ENCODE measurements at places on chromosomes 3 and 15. TPM values are rescaled to one million over a fixed set of nuclear protein-coding genes. Genes with fewer than 3 reads are reported as not detected.

TMEM158 gene
- total RNA-seq = 5.1 TPM

PCSK6 gene
- 3.7 TPM for total RNA-seq

GRCh38 chr3:51530485-51530884 lies 8.0 kb upstream of the RAD54L2 start:
- H3K36me3 ChIP-seq = no peaks in the 10 kb centered on the region
- H3K27me3 ChIP-seq = peaks cover 16% of the 10 kb centered on the region
- no peaks in the 10 kb centered on the region for H3K4me1 ChIP-seq
- no peak overlapping the region for H3K27ac ChIP-seq
- DNase-seq = no peak

DNA sequence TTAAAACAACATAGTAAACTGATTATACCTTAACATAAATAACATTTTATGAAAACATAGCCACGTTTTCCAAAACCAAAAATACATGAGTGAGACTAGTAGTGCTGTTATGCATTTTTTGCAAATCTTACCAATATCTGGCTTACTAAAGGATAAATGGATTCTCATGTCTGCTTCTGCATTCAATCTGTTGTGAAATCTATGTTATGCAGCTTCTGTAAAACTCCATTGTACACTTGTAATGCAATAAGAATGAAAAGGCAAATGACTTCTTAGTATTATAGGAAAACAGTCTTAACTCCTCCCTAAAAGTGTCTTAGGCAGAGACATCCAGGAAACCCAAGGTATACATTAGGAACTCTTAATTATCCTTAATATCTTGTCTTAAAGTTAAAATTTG lies 330.9 kb upstream of the THBS1 start:
- no peak overlapping the region for H3K4me3 ChIP-seq
- no peaks in the 10 kb centered on the region for H3K27me3 ChIP-seq
- no peak overlapping the region for H3K27ac ChIP-seq
- no peaks in the 10 kb centered on the region for H3K36me3 ChIP-seq
- H3K4me1 ChIP-seq = no peaks in the 10 kb centered on the region

- no peak overlapping the region for H3K27ac ChIP-seq
- H3K27me3 ChIP-seq = no peaks in the 10 kb centered on the region
- H3K36me3 ChIP-seq = peaks cover 4% of the 10 kb centered on the region
- DNase-seq = no peak
- H3K4me3 ChIP-seq = no peak overlapping the region
Observed at GRCh38 chr3:62201438-62202035, 171.8 kb downstream of the FEZF2 start.

DNA sequence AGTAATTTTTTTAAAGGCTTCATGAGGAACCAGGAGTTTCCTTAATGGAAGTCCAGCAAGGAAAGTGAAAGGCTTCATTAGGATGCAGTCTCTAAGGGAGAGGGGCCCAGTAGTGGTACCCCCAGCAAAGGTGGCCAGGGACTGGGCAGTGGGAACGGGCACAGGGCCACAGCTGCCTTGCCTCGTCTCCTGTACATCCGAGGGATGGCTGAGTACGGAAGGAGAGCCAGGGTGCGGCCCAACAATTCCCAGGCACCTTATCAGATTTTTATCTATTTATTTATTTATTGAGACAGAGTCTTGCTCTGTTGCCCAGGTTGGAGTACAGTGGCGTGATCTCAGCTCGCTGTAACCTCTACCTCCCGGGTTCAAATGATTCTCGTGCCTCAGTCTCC lies 14.5 kb downstream of the SEMA3G start:
- no peak for DNase-seq
- no peak overlapping the region for H3K4me3 ChIP-seq
- H3K36me3 ChIP-seq = no peaks in the 10 kb centered on the region

GRCh38 chr3:71262364-71263265 lies 320.9 kb downstream of the FOXP1 start:
- DNase-seq = no peak
- H3K36me3 ChIP-seq = peaks cover 10% of the 10 kb centered on the region
- H3K4me3 ChIP-seq = no peak overlapping the region
- no peaks in the 10 kb centered on the region for H3K27me3 ChIP-seq
- peaks cover 16% of the 10 kb centered on the region for H3K4me1 ChIP-seq

GRCh38 chr15:99430881-99431401 lies 134.8 kb upstream of the MEF2A start:
- DNase-seq = no peak
- no peaks in the 10 kb centered on the region for H3K36me3 ChIP-seq
- no peak overlapping the region for H3K4me3 ChIP-seq
- H3K27me3 ChIP-seq = no peaks in the 10 kb centered on the region
- H3K4me1 ChIP-seq = peaks cover 19% of the 10 kb centered on the region

- no peaks in the 10 kb centered on the region for H3K4me1 ChIP-seq
- H3K27me3 ChIP-seq = no peaks in the 10 kb centered on the region
- H3K4me3 ChIP-seq = no peak overlapping the region
- no peak overlapping the region for H3K27ac ChIP-seq
- DNase-seq = no peak
- peaks cover 21% of the 10 kb centered on the region for H3K36me3 ChIP-seq
Observed at GRCh38 chr3:42195879-42196330, 70.1 kb downstream of the CCK start.

DNA sequence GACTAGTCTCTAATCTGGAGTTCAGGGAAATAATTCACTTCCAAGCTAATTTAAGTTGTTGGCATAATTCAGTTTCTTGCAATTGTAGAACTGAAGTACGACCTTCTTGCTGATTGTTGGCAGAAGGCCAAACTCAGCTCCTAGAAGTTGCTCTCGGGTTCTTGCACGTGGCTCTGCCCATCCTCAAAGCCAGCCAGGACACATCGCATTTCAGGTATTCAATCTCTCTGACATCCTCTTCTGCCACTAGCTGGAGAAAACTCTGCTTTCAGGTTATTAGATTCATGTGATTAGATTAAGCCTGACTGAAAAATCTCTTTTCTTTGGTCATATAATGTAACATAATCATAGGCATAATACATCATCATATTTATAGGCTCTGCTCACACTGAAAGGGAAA lies 362.0 kb downstream of the ZPLD1 start:
- no peak for DNase-seq
- H3K27ac ChIP-seq = no peak overlapping the region
- peaks cover 7% of the 10 kb centered on the region for H3K4me1 ChIP-seq
- H3K27me3 ChIP-seq = peaks cover 12% of the 10 kb centered on the region
- H3K4me3 ChIP-seq = no peak overlapping the region

GRCh38 chr3:105733356-105733755 lies 135.5 kb downstream of the CBLB start:
- no peak for DNase-seq
- H3K27me3 ChIP-seq = no peaks in the 10 kb centered on the region
- H3K4me3 ChIP-seq = no peak overlapping the region
- H3K36me3 ChIP-seq = peaks cover 20% of the 10 kb centered on the region
- H3K4me1 ChIP-seq = peaks cover 16% of the 10 kb centered on the region

- H3K27ac ChIP-seq = no peak overlapping the region
- H3K27me3 ChIP-seq = no peaks in the 10 kb centered on the region
- no peaks in the 10 kb centered on the region for H3K36me3 ChIP-seq
- no peak overlapping the region for H3K4me3 ChIP-seq
- no peak for DNase-seq
- H3K4me1 ChIP-seq = peaks cover 45% of the 10 kb centered on the region
Observed at GRCh38 chr15:95459273-95459672, 871.2 kb upstream of the NR2F2 start.

CFAP100 gene
- total RNA-seq = not detected

COL7A1 gene
- total RNA-seq = 15.0 TPM

ZFAND6 gene
- 85.2 TPM for total RNA-seq

DNA sequence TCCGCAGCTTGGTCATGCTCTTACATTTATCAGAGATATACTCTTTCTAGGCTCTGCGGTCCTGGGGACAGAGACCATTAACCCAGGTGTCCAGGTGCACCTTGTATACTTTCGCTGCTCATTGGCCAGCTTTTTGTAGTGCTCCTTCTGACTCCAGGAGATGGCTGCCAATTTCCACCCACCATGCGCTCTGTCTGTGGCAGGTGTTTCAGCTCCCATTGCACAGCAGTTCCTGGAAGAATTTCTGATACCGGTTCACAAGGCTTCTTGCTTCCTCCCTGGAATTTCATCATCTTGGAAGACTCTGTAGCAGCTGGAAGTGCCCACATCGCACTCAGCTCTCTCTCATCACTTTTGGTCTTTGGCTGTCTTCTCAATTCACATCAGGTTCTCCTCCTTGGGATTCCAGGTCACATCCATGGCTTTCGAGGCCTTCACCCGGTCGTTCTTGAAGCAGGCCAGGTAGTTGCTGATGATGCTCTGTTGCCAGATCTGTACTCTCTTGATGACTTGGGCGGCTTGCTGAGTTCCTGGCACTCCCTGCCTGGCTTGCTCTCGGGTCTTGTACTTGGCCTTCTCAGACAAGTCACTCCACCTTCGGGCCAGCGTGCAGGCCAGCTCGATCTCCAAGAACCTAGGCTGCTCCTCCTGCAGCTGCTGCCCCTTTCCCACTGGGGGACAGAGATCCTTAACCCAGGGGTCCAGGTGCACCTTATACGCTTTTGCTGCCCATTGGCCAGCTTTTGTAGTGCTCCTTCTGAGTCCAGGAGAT lies 41.1 kb upstream of the ARL8B start:
- H3K36me3 ChIP-seq = no peaks in the 10 kb centered on the region
- H3K27me3 ChIP-seq = no peaks in the 10 kb centered on the region
- no peak overlapping the region for H3K27ac ChIP-seq
- peaks cover 7% of the 10 kb centered on the region for H3K4me1 ChIP-seq
- no peak for DNase-seq
- no peak overlapping the region for H3K4me3 ChIP-seq

- peaks cover 32% of the 10 kb centered on the region for H3K36me3 ChIP-seq
- H3K27me3 ChIP-seq = no peaks in the 10 kb centered on the region
- DNase-seq = no peak
Observed at GRCh38 chr3:58084788-58085543, 76.7 kb downstream of the FLNB start.

GRCh38 chr15:101093958-101094357 lies 157.9 kb downstream of the CHSY1 start:
- DNase-seq = no peak
- H3K4me3 ChIP-seq = no peak overlapping the region
- peaks cover 6% of the 10 kb centered on the region for H3K4me1 ChIP-seq
- peaks cover 7% of the 10 kb centered on the region for H3K27me3 ChIP-seq

TMEM40 gene
- 8.0 TPM for total RNA-seq

FBN1 gene
- 67.9 TPM for total RNA-seq

- peaks cover 32% of the 10 kb centered on the region for H3K4me1 ChIP-seq
- H3K27ac ChIP-seq = peak overlapping the region; percentile 50
- no peak for DNase-seq
- H3K4me3 ChIP-seq = no peak overlapping the region
- peaks cover 11% of the 10 kb centered on the region for H3K27me3 ChIP-seq
- H3K36me3 ChIP-seq = no peaks in the 10 kb centered on the region
Observed at GRCh38 chr3:125128861-125129501, 73.2 kb upstream of the HEG1 start.

DNA sequence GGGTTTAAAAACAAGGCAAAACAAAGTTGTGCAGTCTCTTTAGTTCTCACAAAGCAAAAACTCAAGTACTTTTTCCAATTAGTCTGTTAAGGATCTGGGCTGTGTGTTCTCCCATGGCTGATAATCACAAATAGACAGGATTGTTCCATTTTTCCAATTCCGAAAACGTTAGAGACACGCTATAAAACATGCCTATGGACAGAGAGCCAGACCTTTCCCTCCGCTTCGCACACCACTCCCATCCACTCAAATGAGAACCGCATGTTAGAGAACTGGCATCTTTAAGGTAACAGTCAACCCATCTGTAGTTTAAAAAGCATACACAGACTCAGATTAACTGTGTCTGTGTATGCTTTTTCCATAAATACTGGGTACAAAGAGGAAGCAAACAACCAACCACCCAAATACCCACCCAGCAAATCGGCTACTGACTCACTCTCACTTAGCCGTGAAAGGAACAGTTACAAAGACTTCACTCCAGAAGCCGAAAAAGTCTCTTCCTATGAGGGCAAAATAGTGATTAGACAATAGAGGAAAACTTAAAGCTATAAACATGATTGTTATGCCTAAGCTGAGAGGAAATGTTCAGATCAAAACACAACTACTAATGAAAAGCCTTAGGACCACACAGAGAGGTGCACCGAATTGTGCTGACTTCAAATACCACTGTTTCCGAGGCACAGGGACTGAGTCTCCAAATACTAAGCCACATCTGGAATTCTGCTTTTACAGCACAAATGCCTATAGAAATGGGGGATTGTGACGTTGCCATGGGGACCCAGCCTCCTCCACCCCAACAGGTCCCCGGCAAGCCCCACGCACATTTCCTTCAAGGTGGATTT lies 36.1 kb downstream of the IL17RD start:
- H3K4me3 ChIP-seq = no peak overlapping the region
- H3K27me3 ChIP-seq = no peaks in the 10 kb centered on the region
- H3K4me1 ChIP-seq = peaks cover 68% of the 10 kb centered on the region
- H3K36me3 ChIP-seq = no peaks in the 10 kb centered on the region
- DNase-seq = no peak

GRCh38 chr3:11820531-11821041 lies 26.1 kb downstream of the TAMM41 start:
- H3K4me3 ChIP-seq = no peak overlapping the region
- H3K4me1 ChIP-seq = peaks cover 7% of the 10 kb centered on the region
- H3K27ac ChIP-seq = no peak overlapping the region
- no peaks in the 10 kb centered on the region for H3K27me3 ChIP-seq
- DNase-seq = no peak
- peaks cover 27% of the 10 kb centered on the region for H3K36me3 ChIP-seq

DNA sequence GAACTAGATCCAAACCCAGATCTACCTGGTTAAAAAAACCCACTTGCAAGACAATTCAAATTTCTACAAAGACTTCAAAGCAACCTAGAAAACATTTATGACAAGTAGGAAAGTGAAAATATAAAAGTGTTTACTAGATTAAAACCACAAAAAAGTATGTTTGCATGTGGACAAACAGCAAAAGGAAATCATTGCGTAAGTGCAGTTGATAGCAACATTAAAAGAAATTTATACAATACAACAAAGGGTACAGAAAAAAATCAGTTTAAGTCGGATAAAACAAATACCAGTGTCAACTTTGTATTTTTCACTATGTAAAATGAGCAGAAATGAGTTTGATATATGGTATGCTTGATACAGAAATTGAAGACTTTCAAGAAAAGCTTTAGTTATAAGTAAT lies 2.6 kb downstream of the EIF5A2 start:
- H3K27ac ChIP-seq = no peak overlapping the region

All from mesothelial cell of epicardium (in vitro differentiated cells).